Activated naive CD4-positive, alpha-beta T cell (primary cell): ENCODE measurements at places on chromosomes 16 and 17.
A peak's percentile ranks its signal among the peaks of the same experiment; 100 is the strongest.

DNA sequence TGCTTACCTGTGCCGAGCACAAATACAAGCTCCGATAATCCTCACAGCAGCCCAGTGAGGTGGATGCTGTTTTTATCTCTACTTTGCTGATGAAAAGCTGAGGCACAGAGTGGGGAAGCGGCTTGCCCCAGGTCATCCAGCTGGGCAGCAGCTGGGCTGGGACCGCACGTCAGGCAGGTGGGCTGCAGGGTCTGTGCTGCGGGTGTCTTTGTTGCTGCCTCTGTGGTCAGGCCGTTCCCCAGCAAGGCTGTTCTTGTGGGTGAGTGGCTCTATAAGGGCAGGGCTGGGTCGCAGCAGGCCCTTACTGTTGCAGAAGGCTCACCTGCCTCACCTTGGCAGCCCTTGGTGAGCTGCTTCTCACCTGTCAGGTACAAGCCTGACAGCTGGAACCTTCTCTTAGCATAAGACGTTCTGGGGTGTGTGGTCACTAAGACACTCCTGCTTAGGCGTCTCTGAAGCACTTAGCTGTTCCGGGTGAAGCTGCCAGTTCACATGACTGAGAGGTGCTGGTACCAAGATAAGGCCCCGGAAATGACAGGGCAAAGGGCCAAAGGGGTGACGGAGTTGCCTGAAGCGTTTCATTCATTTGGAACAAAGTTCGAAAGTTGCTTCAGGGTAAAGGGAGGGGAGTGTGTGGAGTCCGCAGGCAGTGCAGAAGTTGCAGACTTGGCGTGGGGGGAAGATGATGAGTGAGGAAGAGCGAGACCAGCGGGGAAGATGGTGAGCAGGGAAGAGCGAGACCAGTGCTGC is 17.4 kb downstream of the IRF8 start:
- DNase-seq, result peak; percentile 4

DNA sequence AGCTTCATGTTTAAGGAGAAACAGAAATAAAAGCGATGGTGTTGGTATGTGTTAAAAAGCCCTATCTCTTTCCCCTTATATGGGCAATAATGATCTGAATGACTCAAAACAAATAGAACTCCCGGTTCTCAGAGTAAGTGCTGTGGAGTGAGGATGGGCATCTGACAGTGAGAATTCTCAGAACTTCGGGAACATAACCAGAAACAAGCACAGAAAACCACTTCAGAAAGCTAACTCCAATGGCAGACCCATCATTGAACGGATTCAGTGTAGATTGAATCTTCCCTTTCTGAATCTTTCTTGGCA is 67.2 kb downstream of the CDH8 start:
- no peak for DNase-seq

GRCh38 chr16:50925758-50926357 is 184.0 kb downstream of the CYLD start:
- no peak for DNase-seq

DNA sequence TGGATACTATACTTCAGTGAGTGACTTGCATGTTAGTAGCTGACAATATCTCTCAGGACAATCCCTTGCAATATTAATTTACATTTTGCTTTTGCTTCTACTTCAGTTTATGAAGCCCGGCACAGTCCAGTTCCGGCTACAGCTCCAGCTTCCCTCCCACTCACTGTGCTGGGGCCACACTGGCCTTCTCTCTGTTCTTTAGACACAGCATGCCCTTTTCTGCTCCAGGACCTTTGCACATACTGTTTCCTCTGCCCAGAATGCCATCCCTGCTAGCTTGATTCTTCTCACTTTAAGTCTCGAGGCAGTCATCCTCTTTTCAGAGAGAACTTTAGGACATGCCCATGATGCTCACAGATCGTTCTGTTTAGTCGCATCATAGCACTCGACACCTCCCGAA is 25.5 kb upstream of the LRRC75A start:
- DNase-seq, result no peak

DNA sequence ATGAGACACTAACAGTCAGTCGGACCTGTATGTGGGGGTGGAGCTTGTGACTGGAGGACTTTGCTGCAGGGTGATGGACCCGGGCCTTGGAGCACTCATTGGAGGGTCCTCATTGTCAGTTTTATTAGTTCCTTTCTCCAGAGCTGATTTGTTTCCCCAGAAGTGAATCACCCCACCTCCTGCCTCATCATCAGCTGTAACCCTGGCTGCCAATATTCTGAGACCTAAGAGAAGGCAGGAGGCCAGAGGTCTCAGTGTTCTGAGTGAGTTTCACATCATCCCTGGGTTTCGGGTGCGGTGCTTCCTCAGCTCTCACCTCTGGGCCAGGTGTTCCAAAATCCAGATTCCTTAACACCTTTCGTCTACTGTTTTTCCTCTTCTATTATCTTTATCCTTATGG is 49.9 kb upstream of the KIFC3 start:
- DNase-seq, result no peak

- no peak for DNase-seq
Measured at GRCh38 chr16:4870138-4870671, 22.9 kb downstream of the UBN1 start.

- no peak for DNase-seq
Measured at GRCh38 chr17:83004791-83005380, 74.5 kb upstream of the METRNL start.
